ENCODE measurements at places on chromosomes 3 and 15. TPM values are rescaled to one million over a fixed set of nuclear protein-coding genes. Genes with fewer than 3 reads are reported as not detected.

Gene PARP14
- 9.5 TPM for total RNA-seq

Gene GOLGA8M
- not detected for total RNA-seq

Gene CXCR6
- total RNA-seq, result 2.5 TPM

Gene ZNF501
- 0.85 TPM for total RNA-seq

Gene UROC1
- total RNA-seq, result not detected

Gene SRGAP3
- total RNA-seq, result 15.8 TPM

Gene TIGIT
- total RNA-seq, result 0.68 TPM

Gene RTP1
- total RNA-seq, result not detected

Gene SEMA3G
- 0.34 TPM for total RNA-seq

Gene IL16
- 20.0 TPM for total RNA-seq

Gene NOX5
- total RNA-seq, result 0.61 TPM

Gene PLOD2
- 25.6 TPM for total RNA-seq

Gene TFRC
- 152 TPM for total RNA-seq

Gene ERICH6
- not detected for total RNA-seq

Gene CACNA2D3
- 6.7 TPM for total RNA-seq

Gene SLC12A6
- total RNA-seq, result 45.2 TPM

Gene DPPA2
- not detected for total RNA-seq

Gene TMEM212
- not detected for total RNA-seq

Gene TRNT1
- total RNA-seq, result 13.5 TPM

Gene MRAS
- 5.9 TPM for total RNA-seq

Gene HYAL1
- 1.8 TPM for total RNA-seq

Gene TTC21A
- 2.9 TPM for total RNA-seq

Gene CPLX3
- not detected for total RNA-seq

Gene GOLGA6B
- not detected for total RNA-seq

Gene GOLGA8O
- not detected for total RNA-seq

Gene MAP3K13
- 15.1 TPM for total RNA-seq

Gene CCDC9B
- total RNA-seq, result 13.0 TPM

Gene LRRC3B
- not detected for total RNA-seq

Gene PROK2
- total RNA-seq, result not detected

Gene IQCF5
- not detected for total RNA-seq

Gene ARHGAP31
- 7.5 TPM for total RNA-seq

Gene BCL2A1
- total RNA-seq, result not detected

Gene LTK
- total RNA-seq, result 0.82 TPM

Gene APBA2
- total RNA-seq, result 2.0 TPM

Gene FAN1
- 17.7 TPM for total RNA-seq

Gene SLC2A2
- not detected for total RNA-seq

Gene RTP4
- 4.2 TPM for total RNA-seq

Gene SCN5A
- 0.38 TPM for total RNA-seq

Gene ACOX2
- 14.1 TPM for total RNA-seq

Gene A4GNT
- not detected for total RNA-seq

Gene GPR176
- 1.1 TPM for total RNA-seq

Gene LRRIQ4
- total RNA-seq, result not detected

Gene FRMD4B
- total RNA-seq, result 66.2 TPM

Gene SAMD7
- total RNA-seq, result not detected

Gene ATP6V1A
- total RNA-seq, result 62.4 TPM

All from esophagus squamous epithelium (tissue), 5 donors.